ENCODE measurements at places on chromosomes 6 and 20. TPM values are rescaled to one million over a fixed set of nuclear protein-coding genes. Genes with fewer than 3 reads are reported as not detected.

Gene SCGN
- not detected for total RNA-seq

Gene CABLES2
- 2.2 TPM for total RNA-seq

Gene FAM50B
- total RNA-seq = 7.6 TPM

Gene SOX4
- total RNA-seq = 39.6 TPM

Gene LY6G6C
- not detected for total RNA-seq

Gene ENPP5
- total RNA-seq = 0.13 TPM

Gene LTB
- total RNA-seq = not detected

Gene PYGB
- total RNA-seq = 192 TPM

Gene TREM2
- not detected for total RNA-seq

Gene GGTLC1
- total RNA-seq = not detected

Gene SIRPA
- 125 TPM for total RNA-seq

Gene SLC22A2
- total RNA-seq = not detected

Gene ADTRP
- total RNA-seq = 1.9 TPM

Gene GNMT
- total RNA-seq = not detected

Gene KCNK15
- 6.8 TPM for total RNA-seq

Gene IRAK1BP1
- total RNA-seq = 9.9 TPM

Gene BTNL2
- not detected for total RNA-seq

Gene LST1
- total RNA-seq = not detected

Gene KCNK16
- not detected for total RNA-seq

Gene TMEM242
- 7.6 TPM for total RNA-seq

Gene CCN6
- total RNA-seq = 36.8 TPM

Gene ZC3H12D
- total RNA-seq = 1.3 TPM

Gene GPLD1
- total RNA-seq = 2.2 TPM

Gene CBFA2T2
- 10.7 TPM for total RNA-seq

Gene MYB
- 0.13 TPM for total RNA-seq

Gene PHACTR1
- total RNA-seq = 12.2 TPM

Gene GJA10
- total RNA-seq = not detected

Gene PKHD1
- total RNA-seq = not detected

Gene TCF19
- total RNA-seq = 8.5 TPM

Gene SYCP2L
- total RNA-seq = 0.43 TPM

Gene BMP5
- total RNA-seq = 0.13 TPM

Gene OPRM1
- not detected for total RNA-seq

Gene PDE10A
- total RNA-seq = 0.39 TPM

Gene CLVS2
- 0.11 TPM for total RNA-seq

Gene BPIFB2
- not detected for total RNA-seq

Gene EEF1A1
- 25,157 TPM for total RNA-seq

Gene HIVEP1
- 19.1 TPM for total RNA-seq

Gene DNAH8
- under 0.01 TPM for total RNA-seq

Gene WFDC13
- not detected for total RNA-seq

Gene COL11A2
- 0.65 TPM for total RNA-seq

Gene GTSF1L
- not detected for total RNA-seq

Gene SPATA25
- total RNA-seq = 0.76 TPM

Gene ZNF334
- 6.9 TPM for total RNA-seq

Gene ABHD16B
- total RNA-seq = not detected

Gene ULBP1
- 0.52 TPM for total RNA-seq

Gene ZC2HC1B
- 0.26 TPM for total RNA-seq

Gene TNF
- total RNA-seq = not detected

Gene WFDC10B
- total RNA-seq = not detected

Gene MAFB
- 32.9 TPM for total RNA-seq
